ENCODE measurements at places on chromosomes 12 and 14.

DNA sequence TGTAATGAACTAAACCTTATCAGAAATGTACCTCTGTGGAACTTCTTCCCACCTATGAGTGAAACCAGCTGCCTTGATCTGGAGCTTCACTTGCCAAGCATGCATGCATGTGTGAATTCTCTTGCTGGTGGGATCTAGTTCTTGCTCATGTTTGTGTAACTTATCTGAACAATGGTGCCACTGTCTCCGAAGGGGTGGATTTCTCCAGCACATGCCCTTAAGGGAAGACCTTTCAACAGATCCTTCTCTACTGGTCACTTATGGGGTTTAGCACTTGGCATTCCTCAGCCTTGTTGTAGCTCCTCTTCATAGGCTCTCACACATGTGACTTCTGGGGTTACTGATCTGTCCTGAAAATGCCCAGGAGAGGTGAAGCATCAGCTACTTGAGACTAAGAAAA, 25.0 kb downstream of the SMOC1 start:
- DNase-seq: no peak

DNA sequence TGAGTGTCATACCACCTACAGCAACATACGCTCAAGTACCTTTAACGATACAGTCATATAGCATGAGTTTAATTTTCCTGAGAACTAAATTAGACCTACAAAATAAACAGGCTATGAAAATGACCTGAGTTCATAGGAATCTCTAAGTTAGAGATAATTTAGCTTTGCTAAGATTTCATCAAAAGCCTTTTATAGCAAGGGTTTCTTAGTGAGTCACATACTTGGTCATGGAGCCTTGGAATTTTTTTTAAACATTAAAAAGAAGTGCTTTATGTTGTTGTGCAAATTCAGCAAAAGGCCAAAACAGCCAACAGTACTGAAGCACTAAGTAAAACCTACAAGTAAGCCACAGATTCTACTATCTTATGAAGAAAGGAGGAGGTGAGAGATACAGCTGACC, 93.6 kb upstream of the FERMT2 start:
- DNase-seq: no peak

GRCh38 chr12:82047446-82047845, 288.3 kb upstream of the PPFIA2 start:
- no peak for DNase-seq

DNA sequence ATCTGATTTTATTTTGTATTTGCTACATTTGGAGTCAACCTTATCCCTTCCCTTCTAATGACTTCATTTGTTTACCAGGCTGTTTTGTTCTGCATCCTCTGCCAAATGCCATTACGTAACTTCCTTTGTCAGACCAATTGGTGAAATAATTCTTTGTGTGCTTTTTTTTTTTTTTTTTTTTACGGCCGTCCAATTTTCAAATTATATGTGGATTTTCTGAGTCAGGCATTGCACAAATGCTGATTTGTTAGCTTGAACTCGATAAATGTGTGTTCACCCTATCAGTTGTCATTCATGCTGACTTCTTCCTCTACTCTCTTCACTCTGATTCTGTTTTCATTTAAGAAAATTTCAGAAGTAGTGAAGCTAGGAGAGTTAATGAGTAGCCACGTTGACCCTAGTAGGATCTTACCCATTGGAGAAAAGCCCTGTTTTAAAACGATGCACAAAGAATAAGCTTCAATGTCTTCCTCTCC, 386.2 kb downstream of the DIO2 start:
- no peak for DNase-seq

DNA sequence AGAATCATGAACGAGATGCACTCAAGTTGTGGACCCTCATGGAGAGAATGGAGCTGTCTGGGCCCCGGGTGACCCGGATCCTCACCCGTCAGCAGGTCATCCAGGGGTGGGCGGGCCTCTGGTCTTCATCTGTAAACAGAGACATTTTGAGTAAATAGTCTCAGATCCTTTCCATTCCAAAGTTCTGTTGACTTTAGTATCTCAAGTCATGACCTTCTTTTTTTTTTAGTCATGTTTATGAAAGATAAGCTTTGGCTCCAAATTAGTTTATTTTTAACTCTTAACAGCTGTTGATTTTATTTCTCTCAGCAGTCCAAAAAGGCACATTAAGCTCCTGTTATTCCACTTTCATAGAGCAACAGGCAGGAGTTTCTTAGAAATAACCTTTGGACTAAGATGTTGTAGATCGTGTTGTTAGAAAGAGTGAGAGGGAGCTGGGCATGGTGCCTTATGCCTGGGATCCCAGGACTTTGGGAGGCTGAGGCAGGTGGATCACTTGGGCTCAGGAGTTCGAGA, 48.9 kb upstream of the AMN start:
- peak; percentile 84 for DNase-seq

- DNase-seq: no peak
Measured at GRCh38 chr12:112970391-112970790, 7.9 kb upstream of the OAS2 start.

DNA sequence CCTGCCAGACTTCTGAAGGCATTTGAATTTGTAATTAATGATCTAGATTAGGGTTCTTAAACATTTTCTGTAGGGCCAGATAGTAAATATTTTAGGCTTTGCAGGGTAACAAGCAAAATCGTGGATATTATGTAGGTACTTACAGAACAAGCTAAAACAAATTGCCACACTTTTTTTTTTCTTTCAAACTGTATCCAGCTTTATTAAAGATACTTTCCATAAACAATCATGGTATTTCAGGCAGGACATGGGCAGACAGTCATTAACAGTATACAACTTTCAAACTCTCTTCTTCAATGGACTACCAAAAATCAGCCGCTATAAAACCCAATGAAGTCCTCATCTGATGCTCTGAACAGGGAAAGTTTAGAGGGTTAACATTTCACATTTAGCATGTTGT, 9.6 kb downstream of the TRMT5 start:
- DNase-seq: no peak

- DNase-seq: no peak
Measured at GRCh38 chr14:65387628-65388027, 24.9 kb upstream of the FUT8 start.

DNA sequence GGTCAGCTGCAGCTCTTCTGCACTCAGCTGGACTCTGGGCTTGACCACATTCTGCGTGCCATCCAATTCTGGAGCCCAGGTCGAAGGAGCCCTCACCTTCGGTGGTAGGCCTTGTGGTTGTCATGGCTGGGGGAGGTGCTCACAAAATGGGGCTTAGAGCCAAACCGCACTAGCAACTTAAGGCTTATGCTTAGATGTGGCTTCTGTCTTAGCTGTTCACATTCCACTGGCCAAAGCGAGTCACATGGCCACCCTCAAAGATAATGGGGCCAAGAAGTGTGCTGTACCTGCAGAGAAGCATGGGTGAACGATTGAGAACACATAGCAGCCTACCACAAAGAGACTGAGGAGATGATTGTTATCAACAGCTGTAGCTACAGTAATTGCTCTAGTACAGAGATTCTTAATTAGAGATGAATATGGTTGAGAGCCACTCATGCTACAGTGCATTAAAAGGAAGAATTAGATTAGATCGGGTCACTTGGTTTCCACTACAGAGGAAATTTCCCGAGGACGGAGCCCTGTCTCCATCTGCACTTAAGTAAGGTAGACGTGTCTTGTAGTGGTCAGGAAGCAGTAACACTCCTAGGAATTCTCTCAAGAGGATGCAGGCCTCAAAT, 334.6 kb upstream of the FKBP4 start:
- no peak for DNase-seq

DNA sequence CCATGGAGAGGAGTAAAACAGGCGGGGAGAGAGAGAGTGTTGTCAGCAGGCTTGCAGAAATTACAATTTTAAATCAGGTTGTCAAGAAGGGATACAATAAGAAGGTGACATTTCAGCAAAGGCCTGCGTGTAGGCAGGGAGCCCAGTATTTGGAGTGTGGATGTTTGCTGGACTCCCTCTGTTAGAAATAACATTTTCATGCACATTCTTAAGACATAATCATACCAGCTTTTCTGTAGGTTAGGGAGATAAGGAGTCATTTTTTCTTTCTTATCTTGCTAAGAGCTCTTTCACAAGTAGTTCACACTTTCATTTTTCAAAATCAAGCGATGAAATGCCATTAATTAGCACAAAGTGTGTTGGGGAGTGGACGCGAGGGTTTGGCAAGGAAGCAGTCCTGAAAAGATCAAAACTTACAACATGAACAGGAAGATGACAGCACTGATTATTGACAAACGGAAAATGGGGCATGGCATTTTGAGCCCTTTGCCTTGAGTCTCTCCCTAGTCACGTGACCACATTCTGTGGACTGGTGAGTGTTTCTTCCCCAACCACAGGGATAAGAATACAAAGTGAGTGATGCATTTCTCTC, 160.2 kb downstream of the DAD1 start:
- no peak for DNase-seq

- DNase-seq: peak; percentile 54
Measured at GRCh38 chr12:107670999-107671643, 14.5 kb upstream of the PWP1 start.

- DNase-seq: no peak
Measured at GRCh38 chr12:17414596-17414995, 675.4 kb downstream of the RERGL start.

DNA sequence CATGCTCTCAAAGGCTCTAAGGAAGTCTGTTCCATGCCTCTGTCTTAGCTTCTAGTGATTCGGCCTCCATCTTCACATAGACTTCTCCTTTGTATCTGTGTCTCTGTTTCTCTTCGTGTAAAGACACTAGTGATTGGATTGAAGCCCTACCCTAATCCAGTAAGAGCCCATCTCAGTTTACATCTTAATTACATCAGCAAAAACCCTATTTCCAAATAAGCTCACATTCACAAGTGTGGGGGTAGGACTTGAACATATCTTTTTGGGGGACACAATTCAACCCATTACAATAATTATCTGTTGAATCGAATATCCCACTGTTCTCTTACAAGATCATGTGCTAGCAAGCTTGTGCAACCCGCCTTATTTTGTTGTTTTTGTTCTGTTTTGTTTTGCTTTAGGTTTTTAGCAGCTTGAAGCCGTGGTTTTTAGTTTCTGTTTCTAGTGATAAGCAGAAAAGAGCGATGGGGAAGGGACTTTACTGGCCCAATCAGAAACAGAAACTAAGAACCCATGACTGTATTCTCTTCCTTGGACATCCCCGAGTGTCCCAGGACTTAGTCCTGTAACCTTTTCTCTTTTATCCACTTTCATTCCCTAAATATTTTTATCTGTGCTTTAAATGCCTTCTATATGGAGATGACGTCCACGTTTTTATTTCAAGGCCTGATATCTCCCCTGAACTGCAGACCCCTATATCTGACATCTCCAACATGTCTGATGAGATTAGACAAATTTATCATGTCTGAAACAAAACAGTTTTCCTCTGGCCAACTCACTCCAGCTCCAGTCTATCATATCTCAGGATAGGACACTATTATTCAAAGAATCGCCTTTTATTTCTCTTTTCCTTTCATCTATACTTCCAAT, 353.0 kb downstream of the CCDC91 start:
- no peak for DNase-seq

DNA sequence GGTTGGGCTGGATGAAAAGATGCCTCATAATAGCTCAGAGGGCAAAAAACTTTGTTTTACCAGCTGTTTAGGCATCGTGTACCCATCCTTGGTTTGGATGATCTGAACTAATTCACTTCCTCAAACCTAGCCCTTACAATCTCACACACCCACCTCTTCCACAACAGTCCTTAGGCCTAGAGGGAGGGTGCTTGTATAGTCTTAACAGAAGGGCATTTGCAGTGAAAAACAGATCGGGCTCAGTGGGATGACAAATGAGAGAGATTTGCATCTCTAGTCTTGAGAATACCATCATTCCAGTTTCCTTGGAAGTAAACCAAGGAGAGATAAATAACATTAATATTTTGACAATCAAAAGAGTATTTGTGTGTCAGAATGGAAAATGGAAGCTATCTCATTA, 11.0 kb downstream of the SLCO1A2 start:
- DNase-seq: no peak

GRCh38 chr14:72513346-72513745, 380.6 kb downstream of the DPF3 start:
- no peak for DNase-seq

GRCh38 chr12:14871247-14871646, 14.4 kb downstream of the MGP start:
- DNase-seq: no peak

- no peak for DNase-seq
Measured at GRCh38 chr12:83161456-83161855, 474.8 kb downstream of the TMTC2 start.

GRCh38 chr14:59238216-59238615, 49.7 kb downstream of the DAAM1 start:
- no peak for DNase-seq

- no peak for DNase-seq
Measured at GRCh38 chr12:118068445-118068844, 7.5 kb upstream of the WSB2 start.

GRCh38 chr14:91062600-91062999, 2.2 kb upstream of the RPS6KA5 start:
- DNase-seq: no peak

DNA sequence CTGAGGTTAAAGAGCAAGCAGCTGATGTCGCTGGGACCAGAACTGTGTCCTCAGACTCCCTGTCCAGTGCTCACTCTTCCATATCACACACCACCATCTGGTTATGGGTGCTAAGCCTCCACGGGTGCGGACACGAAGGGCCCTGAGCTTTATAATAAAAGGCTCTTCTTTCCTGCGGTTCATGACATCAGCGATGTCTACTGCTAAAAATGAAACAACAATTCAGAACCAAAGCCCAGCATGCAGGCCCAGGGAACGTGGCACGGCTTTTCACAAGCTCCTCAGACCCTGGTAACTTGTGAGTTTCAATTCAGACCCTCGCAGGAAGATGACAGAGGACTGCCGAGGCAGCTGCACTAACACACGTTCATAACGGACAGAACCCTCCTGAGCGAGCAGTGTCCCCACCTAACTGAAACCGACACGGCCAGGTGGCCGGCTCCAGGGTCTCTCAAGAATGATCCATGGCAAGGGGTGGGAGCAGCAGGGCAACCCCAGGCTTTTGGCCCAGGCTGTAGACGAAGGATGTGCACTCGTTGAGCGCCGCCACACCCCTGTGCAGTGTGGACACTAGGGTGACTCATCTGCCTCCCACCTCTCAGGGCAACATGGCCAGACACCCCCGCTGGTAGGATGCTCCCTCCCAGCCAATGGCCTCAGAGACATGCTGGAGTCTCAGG, 180.3 kb downstream of the CALM1 start:
- DNase-seq: no peak

DNA sequence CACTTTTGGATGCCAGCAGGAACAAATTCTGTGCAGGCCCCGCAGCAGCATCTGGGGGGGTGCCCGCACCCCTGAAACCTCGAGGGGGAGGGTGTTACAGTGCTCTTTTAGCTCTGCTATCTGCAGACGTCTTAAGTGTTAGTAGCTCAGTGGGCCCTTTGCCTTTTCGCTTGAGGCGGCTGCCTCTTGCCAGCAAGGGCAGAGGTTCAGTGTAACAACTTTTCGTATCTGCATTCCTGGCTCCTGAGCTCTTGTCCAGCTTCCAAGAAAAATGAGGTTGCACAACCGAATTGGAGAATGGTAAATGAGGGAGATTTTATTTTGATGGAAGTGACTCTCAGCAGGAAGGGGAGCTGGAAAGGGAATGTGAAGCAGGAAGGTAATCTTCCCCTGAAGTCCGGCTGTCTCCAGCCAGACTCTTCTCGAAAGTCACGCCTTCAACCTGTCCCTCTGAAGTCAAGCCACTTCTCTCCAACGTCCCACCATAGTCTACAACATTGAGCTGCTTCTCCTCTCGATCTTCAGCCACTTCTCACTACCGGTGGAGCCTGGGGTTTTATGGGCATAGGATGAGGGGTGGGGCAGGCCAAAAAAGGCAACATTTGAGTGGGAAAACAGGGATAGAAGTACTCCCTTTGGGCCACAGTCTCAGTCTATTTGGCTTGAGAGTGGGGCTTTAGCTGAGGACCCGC, 17.8 kb downstream of the TAS2R50 start:
- DNase-seq: peak; percentile 64

Measured in right lobe of liver (tissue), 6 donors.